ENCODE measurements at places on chromosomes 1 and 21.

GRCh38 chr21:46216132-46216747 lies 12.3 kb downstream of the LSS start:
- no peak for DNase-seq

DNA sequence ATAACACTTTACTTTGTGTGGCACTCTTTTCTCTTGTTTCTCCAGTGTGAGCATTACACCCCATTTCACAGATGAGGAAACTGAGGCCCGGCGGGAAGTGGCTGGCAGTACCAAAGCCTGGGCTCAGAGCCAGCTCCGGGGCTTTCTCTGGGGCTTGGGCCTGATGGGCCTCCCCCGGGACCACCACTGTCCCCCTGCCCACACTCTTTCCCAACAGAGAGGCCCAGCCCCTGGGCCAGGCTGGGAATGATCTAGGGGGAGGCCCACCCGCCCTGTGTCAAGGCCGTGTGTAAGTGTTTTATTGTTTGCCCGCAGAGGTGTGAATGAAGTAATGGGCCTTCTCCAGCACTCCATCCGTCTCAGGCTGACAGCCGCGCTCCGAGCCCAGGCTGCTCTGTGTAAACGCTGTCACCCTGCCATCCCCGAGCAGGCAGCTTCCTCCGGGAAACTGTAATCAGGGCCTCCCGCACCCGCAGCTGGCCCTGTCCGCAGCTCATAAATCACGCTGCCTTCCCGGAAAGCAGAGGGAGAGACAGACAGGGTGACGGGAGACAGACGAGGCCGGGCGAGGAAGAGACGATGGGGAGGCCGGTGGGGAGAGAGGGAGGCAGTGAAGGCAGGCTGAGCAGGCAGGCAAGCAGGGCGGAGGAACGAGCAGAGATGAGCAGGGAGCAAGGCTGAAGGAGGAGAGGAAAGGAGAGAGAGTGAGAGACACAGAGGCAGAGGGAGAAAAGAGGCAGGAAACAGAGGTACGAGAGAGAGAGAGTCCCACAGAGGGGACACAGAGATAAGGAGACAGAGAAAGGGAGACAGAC lies 109.7 kb upstream of the ZBTB40 start:
- DNase-seq = no peak

DNA sequence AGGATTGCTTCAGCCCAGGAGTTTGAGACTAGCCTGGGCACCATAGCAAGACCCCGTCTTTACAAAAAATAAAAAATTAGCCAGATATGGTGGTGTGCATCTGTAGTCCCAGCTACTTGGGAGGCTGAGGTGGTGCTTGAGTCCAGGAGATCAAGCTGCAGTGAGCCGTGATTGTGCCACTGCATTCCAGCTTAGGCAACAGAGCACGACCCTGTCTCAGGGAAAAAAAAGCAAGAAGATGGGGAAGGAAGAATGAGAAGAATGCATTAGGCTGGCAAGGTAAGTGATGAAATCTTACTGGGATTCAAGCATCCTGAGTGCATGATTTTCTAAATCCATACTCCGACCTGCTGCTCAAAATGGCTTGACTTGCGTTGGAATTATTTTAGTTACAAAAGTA lies 6.8 kb downstream of the PCP4L1 start:
- DNase-seq = no peak

DNA sequence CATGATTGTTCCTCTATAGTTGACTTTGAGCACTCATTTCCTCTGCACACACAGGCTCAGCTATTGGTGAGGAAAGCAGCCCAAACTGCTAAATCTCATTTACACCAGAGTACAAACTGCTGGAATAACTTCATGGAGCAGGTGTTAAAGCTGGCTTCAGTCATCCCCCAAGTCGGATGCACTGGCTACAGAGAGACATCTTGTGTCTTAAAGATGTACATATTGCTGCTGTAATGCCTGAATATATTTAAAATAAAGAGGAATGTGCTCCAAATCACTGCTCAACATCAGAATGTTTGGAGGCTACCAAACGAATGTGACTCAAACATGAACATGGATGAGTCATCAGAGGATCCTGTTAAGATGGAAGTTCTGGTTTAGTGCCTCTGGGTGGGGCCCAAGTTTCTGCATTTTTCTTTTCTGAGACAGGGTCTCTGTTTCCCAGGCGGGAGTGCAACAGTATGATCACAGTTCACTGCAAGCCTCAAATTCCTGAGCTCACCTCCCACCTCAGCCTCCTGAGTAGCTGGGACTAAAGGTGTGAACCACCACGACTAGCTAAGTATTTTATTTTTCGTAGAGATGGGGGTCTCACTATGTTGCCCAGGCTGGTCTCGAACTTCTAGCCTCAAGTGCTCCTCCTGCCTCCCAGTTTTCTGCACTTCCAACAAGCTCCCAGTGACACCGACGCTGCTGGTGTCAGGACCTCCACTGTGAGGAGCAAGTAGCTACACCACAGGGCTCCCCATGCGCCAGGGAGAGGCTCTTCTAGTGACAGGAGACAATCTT lies 79.0 kb upstream of the KRTAP19-8 start:
- DNase-seq = no peak

- no peak for DNase-seq
Measured at GRCh38 chr1:205074084-205074483, 10.2 kb downstream of the TMEM81 start.

DNA sequence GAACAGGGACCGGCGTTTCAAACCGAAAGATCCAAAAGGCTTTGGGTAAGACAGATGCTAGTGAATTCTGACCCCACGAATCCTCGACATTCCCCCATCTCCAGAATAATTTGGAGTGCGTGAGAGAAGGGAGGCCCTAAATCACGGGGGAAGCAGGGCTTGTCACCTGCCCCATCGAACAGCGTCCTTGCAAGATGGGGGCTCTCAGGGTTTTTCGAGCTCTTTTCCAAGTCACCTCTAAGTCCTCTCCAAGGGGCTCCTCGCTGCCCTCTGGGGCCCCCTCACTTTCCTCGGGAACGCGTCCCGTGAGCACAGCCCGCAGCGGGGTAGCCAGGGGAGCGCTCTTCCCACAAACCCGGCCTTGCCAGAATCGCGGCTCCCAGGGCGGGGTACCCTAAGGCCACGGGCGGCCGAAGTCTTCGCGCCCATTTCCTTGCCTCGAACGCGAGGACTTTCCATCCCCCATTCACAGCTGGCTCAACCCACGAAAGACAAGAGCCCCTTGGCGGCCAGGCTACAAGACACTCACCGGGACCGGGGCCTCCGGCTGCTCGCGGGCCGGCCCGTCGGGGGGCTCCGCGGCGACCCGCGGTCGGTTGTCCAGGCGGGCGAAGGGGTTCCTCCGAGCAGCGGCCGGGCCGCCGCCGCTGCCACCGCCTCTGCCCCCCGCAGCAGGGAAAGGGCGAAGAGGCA lies 546 bp downstream of the DONSON start:
- no peak for DNase-seq

DNA sequence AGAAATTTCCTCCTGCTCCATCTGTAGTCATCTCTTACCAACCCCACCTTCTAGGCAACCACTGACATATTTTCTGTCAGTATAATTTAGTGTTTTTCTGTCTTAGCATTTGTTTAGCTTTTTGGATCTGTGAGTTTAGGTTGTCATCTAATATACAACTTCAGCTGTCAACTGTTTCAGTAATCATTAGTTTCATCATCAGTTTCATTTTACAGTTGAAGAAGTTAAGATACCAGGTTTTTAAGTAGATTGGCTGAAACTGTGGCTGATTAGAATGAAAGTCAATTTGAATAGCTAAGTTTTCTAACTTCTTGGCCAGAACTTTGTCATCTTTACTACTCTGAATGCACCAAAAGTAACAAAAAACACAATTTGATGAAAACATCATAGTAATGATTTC lies 1957.3 kb downstream of the NCAM2 start:
- no peak for DNase-seq

GRCh38 chr1:153959454-153959853 lies 1.0 kb upstream of the CRTC2 start:
- no peak for DNase-seq

DNA sequence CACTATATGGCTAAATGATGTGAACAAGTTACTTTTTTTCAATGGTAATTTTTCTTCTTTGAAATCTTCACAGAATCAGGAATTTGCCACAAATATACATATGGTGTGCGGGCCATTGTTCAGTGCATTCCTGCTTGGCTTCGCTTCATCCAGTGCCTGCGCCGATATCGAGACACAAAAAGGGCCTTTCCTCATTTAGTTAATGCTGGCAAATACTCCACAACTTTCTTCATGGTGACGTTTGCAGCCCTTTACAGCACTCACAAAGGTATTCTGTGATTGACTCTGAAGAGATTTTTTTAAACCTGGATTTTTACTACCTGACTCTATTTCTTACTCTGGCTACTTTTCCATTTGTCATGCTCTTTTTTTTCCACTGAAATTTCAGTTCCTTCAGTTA lies 76.2 kb upstream of the KIAA1614 start:
- DNase-seq = no peak

DNA sequence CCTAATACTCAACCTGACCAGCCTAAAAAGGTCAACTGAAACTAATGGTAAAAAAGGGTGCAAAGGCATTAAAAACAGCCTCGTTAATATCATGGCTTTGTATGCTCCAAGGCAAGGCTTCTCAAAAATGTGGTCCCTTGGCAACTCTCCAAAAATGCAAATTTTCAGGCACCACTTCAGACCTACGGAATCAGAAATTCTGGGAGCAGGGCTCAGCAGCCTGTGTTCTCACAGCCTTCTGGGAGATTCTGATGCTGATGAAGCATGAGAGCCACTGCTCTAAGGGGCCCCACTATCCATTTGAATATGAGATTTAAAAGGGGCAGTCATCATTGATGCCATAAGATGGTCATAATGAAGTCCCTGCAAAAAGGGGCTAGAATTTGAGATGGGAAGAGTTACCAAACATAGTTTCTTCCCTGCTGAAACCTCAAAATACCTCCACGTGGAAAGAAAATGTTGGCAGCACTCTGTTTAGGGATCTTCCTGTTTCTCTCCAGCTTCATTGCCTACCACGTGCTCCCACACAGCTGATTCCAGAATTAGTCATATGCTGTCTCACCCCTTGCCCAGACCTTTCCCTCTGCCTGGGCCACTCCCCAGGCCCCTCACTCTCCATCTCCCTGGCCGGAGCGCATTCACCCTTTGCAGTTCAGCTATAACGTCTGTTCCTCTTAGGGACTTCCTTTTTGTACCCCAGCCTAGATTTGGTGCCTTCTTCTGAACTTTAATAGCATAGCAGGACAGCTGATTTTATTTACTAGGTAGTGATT lies 46.7 kb downstream of the PHC2 start:
- no peak for DNase-seq

DNA sequence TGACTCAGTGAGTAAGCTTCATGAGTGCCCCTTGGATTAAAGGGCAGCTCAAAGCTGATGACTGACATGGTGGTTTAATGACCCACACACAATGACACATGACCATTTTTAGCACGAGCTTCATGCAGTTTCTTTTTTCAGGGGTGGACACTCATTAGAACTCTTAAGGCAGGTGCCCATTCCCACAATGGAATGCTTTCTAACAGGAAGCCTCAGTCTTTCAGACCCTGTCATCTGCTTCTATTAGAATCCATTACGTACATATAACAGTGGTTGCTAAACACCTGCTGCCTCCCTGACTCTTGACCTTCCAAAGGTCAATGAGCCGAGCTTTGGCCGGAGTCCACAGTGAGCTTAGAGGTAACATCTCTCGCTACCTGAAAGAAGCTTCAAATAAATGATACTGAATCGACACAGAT lies 27.4 kb downstream of the AKNAD1 start:
- DNase-seq = no peak

DNA sequence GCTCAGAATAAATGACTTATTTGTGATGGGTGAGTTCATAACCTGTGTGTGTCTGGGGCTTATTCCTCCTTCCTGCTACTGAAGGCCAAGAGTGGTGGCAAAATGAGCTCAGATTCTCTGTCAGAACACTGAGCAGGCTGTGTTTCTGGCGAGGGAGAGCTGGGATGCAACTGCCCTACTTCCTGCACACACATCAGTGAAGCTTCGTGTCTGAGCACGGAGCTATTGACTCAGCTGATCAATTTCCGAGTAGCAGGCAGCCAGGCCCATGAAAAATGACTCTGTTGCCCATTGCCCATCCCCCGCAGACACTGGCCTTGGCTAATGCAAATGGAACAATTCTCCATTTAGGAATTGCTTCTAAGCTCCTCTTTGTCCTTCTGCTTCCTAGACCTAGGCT lies 27.7 kb downstream of the TNR start:
- DNase-seq = no peak

- no peak for DNase-seq
Measured at GRCh38 chr1:208921259-208921658, 662.3 kb upstream of the CAMK1G start.

DNA sequence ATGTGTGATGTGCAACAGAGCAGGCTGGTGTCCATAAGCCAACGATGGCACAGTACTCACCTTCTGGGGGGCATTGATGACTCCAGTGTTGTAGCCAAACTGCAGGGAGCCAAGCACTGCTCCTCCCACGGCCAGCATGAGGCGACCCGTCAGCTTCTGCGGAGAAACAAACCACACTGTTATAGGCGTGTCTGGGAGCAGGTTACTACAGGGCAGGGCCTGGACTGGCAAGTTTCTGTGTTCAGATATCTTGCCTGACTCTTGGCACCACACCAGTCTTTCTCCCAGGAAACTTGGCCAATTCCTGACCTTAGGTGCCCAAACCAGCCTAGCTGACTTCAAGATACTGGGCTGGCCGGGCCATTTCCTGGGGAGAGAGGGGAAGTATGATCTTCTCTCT lies 15.5 kb downstream of the SLC2A1 start:
- DNase-seq = no peak

DNA sequence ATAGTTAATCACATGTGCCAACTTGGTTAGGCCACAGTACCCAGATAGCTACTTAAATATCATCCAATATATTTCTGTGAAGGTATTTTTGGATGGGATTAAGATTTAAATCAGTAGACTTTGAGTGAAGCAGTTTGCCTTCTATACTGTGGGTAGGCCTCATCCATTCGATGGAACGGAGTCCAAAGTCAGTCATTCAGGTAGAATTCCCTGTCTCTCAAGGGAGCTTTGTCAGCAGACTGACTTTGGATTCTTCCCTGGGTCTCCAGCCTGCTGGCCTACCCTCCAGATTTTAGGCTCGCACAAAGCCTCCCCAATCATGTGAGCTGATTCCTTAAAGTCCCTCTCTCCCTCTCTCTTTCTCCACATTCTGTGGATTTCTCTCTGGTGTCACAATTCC lies 145.1 kb upstream of the MAGI3 start:
- no peak for DNase-seq

GRCh38 chr1:182086620-182087019 lies 25.1 kb upstream of the ZNF648 start:
- no peak for DNase-seq

GRCh38 chr21:46323710-46324389 lies at the start of the genes C21orf58 and PCNT:
Gene C21orf58 (minus strand): TSS chr21:46323870. CDS start chr21:46322738, 1,132 bp downstream.
Gene PCNT (plus strand): TSS chr21:46324156. CDS start chr21:46324229, 73 bp downstream.
- peak; percentile 88 for DNase-seq

- DNase-seq = no peak
Measured at GRCh38 chr1:93672069-93672468, 9.6 kb downstream of the BCAR3 start.
